Endothelial cell (in vitro differentiated cells): ENCODE measurements at places on chromosomes 13 and 19.

DNA sequence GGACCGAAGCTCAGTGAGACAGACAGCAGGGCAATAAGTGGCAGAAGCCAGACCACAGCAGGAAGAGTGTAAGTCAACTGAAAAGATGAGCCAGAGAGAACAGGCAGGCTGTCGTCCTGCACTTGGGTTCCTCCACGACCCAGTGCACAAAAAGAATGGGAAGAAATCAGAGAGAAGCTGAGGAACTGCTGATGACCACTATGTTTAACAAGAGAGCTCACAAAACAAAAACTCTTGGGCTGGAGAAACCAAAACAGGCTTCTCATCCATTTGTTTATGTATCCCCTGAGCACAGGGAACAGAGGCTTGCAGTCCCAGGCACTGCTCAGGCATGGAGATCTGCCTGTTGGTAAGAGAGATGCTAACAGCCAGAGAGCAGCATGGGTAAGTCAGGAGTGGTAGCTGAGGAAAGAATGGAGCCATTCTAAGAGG, 14.0 kb downstream of the AKAP8L start:
- DNase-seq = no peak

GRCh38 chr19:47323409-47323808, 8.6 kb upstream of the C5AR2 start:
- DNase-seq = no peak

- no peak for DNase-seq
Measured at GRCh38 chr19:46736531-46737297, 9.1 kb upstream of the FKRP start.

DNA sequence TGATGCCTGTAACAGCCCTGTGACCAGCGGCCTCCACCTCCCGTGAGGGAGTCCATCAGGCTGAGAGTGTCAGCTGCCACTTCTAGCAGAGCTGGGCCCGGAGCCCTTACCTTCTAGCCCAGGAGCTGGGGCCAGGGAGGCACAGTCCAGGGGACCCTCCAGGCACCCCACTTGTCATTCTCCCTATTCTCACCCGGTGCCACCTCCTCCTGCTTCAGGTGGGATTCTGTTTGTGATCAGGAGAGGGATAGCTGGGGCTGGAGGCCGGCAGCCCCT, 4.1 kb downstream of the RASA3 start:
- no peak for DNase-seq

GRCh38 chr19:5894704-5895349, 8.8 kb downstream of the NDUFA11 start:
- DNase-seq = no peak

- DNase-seq = no peak
Measured at GRCh38 chr19:6971366-6971765, 49.9 kb downstream of the MBD3L2B start.
